ENCODE measurements at places on chromosomes 1 and 21.

- DNase-seq = peak; percentile 72
These were observed 37.9 kb upstream of the BTG2 start for GRCh38 chr1:203267347-203267846.

DNA sequence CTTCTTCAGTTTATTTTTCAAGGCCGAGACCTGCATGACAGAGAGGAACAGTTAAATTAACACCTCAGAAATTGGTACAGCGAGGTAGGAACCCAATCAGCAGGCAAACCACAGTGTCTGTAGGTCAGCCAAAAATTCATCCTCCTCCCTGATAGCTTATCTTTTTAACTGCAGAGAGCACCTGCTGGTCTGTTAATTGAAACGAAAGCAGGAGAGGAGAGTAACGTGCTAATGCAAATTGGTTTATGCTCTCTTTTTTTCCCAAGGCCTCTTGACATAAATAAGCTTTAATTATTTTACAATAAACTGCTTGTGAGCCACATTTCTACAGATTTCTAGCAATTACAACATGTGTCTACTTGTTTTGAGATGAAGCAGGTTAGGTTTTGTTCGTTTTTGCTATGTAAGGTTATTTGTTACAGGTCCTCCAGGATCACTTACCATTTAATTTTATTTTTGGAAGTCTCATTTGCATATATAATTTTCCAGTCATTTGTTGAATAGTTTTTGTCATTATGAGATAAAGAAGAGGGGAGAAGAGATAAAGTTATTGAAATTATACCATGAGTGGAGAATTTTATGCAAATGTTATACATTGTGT is 179.9 kb downstream of the DENND1B start:
- no peak for DNase-seq

DNA sequence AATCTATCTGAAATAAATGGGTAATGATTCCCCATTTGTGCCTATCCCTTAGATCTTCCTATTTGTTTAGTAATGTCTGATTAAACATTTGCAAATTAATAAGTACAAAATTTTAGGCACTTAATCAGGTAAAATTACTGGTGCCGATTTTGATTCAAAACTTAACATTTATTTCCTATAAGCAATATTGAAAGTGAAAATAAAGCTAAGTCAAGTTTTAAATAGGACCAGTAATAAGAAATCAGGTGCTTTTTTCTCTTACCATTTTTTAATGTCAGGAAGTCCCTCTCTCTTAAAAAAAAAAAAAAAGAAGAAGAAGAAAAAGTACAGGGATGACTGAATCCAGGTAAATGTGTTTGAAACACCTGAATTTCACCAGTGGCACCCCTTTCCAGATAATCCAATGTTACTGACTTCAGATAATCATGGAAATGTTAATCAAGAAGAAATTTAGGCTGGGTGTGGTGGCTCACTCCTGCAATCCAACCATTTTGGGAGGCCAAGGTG is 836 bp upstream of the GBP4 start:
- no peak for DNase-seq

GRCh38 chr1:240947438-240948224 is 335.7 kb upstream of the GREM2 start:
- no peak for DNase-seq

- no peak for DNase-seq
These were observed 50.6 kb upstream of the SLC2A1 start for GRCh38 chr1:43009274-43009673.

- no peak for DNase-seq
These were observed 2.5 kb downstream of the UBL4B start for GRCh38 chr1:110114784-110115183.

- DNase-seq = peak; percentile 68
These were observed 6.5 kb upstream of the PADI2 start for GRCh38 chr1:17125756-17126237.

DNA sequence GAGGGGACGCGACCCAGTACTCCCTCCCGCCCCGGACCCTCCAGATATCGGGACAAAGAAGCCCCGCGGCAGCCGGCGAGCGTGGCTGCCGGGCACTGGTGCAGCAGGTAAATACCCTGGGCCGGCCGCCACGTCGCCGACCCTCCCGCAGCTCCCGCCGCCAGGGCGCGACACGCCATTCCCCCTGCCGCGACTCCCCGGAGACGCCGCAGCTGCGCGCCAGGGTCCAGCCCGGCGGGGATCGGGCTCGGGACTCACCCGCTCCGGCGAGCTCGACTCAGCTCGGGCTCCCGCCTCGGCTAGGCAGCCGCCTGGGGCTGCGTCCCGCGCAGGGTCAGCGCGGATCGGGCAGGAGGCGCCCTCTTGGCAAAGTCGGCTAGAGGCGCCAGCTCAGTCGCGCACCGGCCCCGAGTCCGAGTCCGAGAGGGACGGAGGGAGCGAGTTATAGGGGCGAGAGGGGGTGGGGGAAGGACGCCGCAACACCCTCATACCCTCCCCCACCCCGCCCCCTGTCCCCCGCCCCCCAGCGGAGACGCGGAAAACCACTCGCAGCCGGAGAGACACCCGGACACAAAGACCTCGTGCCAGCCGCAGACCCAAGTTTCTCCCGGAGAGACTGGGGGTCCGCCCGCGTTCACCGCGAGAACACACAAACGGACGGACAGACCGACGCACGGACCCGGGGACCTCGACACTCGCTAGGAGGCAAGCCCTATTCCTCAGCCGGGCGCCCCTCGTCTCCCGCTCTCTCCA is 985 bp downstream of the SYT6 start:
- no peak for DNase-seq

GRCh38 chr1:22282364-22282995 is 139.6 kb upstream of the WNT4 start:
- DNase-seq = no peak

- DNase-seq = no peak
These were observed 39.2 kb downstream of the CAMK2N1 start for GRCh38 chr1:20446796-20447195.

- DNase-seq = no peak
These were observed 2.2 kb downstream of the SH3BP5L start for GRCh38 chr1:248823517-248824001.

DNA sequence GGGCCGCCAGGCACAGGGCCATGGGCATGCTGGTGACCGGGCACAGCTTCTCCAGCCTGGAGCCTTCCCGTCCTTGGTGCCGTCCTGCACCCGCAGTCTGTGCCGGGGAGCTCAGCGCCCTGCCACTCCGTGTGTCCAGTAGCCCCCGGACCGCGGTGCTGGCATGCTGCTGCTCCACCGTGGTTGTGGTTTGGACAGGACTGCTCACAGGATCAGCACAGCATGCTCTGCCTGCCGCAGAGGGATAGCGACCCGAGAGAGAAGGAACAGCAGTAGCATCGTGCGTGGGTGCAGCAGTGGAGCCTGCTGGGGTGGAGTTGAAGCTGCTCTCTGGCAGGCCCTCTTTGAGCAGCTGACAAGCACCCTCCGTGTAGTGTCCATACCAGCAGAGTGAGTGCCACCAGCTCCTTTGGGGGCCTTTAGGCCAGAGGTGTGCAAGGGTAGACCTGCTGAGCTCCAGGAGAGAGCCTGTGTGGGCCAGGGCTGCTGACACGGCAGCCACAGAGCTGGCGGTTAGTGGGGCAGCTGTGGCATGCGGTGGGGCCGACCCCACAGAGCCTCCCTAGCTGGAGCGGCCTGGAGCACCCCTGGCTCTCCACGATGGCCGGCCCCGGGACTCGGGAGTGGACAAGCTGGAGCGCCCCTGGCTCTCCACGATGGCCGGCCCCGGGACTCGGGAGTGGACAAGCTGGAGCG is 6.4 kb upstream of the PCBP3 start:
- DNase-seq = no peak

- DNase-seq = no peak
These were observed 1.6 kb downstream of the CD84 start for GRCh38 chr1:160577671-160578070.

DNA sequence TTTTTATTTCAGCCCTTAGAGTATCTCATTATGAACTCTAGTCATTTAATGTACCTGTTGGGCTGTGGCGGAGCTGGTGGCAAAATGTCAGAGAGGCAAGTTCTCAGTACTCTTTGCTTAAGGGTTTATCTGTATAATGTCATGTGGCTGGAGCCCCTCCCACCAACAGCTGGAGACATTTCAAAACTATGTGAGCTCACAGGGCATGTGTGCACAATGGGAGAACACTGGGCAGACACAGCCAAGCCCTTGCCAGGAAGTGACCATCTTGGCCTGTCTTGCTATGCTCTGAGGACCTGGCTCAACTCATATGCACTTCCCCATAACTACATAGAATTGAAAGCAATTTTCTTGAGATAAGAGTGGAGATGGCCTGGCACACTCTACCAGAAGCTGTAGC is 296.4 kb downstream of the PTPRU start:
- peak; percentile 0 for DNase-seq

DNA sequence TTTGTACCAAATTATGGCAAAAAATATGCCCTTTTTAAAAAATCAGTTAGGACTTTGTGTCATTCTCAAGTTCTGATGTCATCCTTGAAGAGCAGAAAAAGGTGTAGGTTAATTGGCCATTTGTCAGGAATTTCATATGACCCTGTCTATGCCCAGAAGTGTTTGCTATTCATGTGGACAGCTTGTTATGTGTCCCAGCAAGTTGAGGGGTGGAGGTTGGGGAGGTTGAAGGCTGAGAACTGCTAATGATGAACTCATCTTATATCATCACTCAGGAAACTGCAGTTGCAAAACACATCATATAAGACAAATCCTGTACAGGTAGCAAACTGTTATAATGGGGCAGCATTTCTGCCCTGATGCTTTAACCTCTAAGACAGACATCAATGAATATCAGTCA is 106.5 kb downstream of the PHTF1 start:
- DNase-seq = no peak

DNA sequence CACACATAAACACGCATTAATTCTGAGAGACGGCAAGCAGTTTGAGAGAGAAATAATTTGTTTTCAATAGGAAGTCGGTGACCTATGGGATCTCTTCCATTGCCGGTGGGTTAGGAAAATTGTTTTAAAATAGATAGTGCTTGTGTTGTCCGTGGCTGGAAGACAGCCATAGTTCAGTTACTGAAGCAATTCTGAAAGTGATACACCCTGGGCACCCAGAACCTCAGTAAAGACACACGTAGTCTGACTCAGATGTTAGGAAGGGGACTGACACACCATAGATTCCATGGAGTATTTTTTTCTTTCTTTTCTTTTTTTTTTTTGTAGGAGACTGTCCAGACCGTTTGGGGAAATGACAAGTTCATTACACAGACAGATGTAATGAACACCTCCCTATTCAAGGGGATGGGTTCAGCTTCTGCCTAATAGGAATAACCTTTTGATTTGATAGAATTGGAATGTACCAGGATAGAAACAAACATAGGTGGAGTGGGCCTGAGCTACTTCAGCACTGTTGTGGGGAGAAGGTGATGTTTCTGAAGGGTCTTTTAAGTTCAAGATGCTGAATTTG is 1.6 kb downstream of the C1orf21 start:
- DNase-seq = no peak

DNA sequence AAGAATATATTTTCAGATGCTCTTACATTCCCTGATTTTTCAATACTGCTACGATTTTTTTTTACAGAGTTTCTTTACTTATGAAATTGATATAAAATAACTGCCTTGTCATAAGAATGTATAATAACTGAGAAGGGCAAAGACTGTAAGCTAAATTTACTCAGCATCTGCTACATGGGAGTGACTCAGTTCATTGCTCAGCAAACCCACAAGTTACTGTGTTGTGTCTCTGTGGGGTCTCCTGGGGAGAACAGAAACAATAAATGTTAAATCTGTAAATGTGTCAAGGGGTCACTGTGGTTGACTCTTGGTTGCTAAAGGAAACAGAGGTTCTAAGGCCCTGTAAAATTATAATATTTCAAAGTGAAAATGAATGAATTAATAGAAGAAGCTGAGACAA is 210.3 kb upstream of the CACYBP start:
- no peak for DNase-seq

DNA sequence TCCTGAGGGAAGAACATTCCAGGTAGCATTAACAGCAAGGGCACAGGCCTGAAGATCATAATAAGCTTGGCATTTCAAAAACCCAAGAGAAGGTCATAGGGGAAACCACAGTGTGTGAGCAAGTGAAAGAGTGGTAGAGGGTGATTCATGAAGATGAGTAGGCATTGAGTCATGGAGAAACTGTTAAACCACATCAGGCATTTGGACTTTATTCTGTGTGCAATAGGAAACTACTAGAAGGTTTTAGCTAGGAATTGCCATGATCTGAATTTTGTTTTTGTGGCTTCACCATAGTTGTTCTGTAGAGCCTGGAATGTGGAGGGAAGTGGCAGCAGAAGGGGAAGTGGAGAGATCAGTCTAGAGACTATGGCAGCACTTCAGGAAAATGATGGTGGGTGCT is 359.0 kb upstream of the PTBP2 start:
- DNase-seq = no peak

DNA sequence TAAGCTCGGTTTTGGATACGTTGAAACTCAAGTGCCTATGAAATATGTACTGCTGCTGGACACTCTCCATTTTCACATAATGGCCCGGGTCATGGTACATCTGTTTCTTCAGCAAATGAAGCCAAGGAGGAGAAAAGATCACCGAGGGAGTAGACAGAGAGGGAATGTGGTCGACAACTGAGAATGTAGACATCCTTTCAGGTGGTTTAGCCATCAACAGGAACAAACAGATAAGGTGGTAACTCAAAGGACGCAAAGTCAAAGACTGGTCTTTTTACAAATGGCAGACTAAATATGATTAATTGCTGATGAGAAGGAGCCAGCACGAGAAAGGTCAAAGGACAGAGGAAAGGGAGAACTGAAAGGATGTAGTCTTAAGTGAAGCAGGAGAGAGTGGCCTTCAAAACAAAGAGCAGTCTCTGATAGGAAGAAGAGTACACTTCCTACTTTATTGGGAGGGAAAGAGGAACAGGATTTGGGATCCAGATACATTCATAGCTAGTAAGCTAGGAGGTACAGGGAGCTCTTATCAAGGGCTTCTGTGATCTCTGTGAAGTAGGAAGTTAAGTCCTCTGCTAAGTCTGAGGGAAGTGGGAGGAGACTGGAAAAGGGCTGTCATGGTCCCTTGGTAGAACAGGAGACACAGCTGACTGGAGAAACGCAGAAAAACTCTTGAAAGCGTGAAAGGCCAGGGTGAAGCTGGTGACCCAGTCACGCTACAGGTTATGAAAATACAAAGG is 28.3 kb downstream of the NUP133 start:
- DNase-seq = no peak

DNA sequence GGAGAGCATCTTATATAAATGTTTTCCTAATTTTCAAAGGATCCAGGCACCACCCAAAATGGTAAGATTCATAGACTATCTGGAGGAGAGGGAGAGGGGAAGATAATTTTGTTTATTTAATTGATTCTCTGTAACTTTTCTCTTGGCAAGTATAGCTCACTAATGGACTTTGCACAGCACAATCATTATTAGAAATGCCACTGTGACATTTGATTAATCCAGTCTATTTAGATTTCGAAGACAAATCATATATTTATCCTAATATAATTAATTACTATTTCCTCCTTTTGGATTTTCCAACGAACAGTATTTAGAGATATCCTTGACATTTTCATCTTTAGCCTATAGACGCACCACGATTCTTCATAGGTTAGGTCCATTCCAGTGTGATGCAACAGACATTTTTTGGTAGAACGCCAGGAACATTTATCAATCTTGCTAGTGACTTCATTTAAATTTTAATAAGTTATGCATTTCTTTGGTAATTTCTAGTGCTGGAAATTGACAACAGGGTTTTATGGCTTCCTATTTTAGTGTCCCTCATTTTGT is 152.4 kb downstream of the GRIK1 start:
- DNase-seq = no peak
